Epithelial cell of esophagus (primary cell): ENCODE measurements at places on chromosomes 3 and 15.

DNA sequence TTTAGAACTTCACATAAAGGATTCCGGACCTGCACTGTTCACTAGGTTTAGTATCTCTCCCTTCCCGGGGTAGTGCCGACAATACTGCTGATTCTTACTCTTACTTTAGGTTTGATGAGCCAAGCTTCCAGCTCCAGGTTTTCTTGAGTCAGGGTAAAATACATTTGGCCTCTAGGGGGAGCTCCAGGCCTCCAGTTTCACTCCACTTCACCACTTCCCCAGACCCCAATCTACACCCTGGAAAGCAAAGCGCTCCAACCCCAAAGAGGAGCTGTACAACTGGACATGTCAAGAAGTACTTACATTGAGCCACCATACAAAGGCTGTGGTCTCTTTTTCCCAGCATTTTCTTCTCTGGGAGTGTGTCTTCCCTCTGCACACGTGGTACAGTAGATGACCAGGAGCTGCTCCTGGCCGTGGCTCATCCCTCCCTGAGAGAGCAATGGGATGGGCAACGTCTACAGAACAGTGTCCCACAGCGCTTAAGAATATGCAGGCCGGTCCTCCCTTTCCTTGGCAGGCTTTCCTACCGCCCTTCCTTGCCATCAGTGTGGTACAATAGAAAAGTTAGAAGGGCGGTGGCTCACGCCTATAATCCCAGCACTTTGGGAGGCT lies 93.9 kb upstream of the CCDC80 start:
- peak; percentile 81 for DNase-seq

GRCh38 chr15:70582143-70582945 lies 181.0 kb downstream of the UACA start:
- DNase-seq = no peak

GRCh38 chr3:137222736-137223225 lies 265.0 kb downstream of the IL20RB start:
- DNase-seq = no peak

DNA sequence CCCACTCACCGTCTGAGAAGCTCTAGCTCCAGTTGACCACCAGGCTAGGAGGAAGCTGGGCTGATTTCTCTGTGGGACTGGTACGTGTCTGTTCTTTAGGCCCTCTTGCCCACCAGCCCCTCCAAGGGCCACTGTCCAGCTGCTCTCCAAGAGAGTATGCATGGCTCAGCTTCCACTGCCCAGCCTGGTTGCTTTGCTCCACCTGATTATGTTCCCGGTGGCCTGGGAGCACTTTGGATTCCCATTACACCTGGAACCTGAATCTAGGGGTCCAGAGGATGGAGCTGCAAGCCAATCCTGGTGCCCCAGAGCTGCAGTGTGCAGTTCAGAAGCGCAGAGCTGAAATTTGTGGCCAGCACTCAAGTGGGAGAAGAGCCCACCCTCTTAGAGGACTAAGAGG lies 402.1 kb upstream of the CNTN6 start:
- DNase-seq = no peak

GRCh38 chr3:132346841-132347736 lies 29.9 kb downstream of the ACP3 start:
- peak; percentile 83 for DNase-seq

DNA sequence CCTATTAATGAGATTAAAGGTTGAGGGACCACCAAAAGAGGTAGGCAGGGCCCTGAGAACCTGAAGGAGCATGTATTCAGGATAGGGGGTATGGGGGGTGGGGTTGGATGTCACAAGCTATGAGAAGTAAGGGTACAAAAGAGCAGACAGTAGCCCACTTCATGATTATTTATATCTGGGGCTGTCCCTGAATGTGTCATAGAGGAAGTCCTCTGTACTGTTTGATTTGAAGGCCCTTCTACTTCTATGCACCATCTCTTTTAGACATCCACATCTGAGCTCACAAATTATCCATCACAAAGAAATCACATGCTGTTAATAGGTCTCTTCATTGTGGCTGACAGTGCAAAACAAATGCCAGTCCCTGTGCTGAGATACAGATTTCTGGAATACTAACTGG lies 68.6 kb downstream of the FHIT start:
- no peak for DNase-seq

GRCh38 chr3:61890586-61890985 lies 329.2 kb downstream of the PTPRG start:
- peak; percentile 24 for DNase-seq
